Activated effector memory CD4-positive, alpha-beta T cell treated with Interleukin-2 at 50 U/mL for 16 hours (primary cell): ENCODE measurements at places on chromosomes 6 and 20.
A peak's percentile ranks its signal among the peaks of the same experiment; 100 is the strongest.

GRCh38 chr6:93365445-93365844 is 53.9 kb downstream of the EPHA7 start:
- no peak for DNase-seq

DNA sequence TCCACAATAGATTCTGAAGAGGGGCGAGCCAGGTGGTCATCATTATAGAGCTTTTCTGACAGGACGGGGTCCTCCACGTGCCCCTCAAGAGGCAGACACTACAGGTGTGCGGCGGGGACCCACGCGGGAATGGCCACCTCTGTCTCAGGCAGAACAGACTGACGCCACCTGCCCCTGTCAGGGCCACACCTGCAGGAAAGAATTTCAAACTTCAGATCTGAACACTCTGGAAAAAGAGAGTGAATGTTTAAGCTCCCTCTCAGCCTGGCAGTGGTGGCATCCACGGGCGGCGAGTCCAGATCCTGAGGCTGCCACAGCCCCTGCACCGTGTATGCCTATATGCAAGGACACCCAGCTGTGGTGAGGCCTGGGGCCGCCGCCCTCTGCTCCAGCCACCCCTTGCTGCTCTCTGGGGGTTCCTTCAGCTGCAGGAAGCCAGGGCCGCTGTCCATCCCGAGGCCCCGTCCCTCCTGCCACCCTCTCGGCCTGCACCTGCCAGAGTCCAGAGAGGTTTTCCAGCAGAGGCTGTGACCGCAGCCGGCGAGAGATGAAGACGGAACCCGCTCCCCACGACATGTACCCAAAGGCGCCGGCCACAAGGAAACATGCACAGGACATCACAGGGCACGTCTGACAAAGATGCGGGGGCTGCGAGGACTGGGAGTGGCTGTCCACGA is 234.9 kb downstream of the ERMARD start:
- no peak for DNase-seq

DNA sequence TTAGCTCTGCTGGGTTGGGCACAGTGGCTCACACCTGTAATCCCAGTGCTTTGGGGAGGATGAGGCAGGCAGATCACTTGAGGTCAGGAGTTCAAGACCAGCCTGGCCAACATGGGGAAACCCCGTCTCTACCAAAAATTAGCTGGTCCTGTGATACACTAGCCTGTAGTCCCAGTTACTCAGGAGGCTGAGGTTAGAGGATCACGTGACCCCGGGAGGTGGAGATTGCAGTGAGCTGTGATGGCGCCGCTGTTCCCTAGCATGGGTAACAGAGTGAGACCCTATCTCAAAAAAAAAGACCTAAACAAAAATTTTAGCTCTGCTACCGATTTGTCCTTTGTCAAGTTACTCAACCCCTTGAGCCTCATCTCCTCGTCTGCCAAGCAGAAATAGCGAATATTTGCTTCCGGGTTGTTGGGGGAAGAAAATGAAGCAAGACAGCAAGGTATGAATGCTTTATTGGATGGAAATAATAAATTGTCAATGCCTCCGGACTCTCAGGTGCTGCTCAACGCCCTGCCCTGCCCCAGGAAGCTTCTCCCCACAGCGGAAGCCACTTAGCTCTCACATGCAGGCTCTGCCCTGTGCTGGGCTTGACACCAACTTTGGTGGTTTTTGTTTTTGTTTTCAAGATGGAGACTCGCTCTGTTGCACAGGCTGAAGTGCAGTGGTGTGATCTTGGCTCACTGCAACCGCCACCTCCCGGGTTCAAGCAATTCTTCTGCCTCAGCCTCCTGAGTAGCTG is 24.9 kb upstream of the ITCH start:
- DNase-seq, result peak; percentile 4

GRCh38 chr20:58117944-58118343 is 110.5 kb downstream of the ANKRD60 start:
- no peak for DNase-seq

- DNase-seq, result no peak
These were observed 318.9 kb downstream of the BTBD9 start for GRCh38 chr6:38320843-38321242.

- no peak for DNase-seq
These were observed 1.2 kb upstream of the UFL1 start for GRCh38 chr6:96520171-96521115.

DNA sequence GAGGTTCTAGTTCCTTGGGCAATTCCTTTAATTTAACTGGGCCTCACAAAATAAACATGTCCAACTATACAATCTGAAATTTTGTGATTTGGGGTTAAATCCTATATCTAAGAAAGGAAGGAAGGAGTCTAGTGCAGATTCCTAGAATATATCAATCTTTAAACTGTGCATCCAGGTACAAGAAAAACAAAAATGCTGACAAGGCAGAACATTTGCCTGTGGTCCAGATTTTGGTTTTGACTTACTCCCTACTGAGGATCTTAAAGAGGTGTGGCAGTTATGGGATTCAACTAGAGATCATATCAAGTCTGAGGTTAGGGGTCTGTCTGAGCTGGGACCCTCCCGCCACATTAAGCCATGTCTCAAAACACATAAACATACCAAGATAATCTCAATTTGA is 17.7 kb upstream of the COX7A2 start:
- DNase-seq, result no peak

GRCh38 chr6:43749461-43749860 is 20.6 kb upstream of the VEGFA start:
- DNase-seq, result no peak

- no peak for DNase-seq
These were observed 41.7 kb downstream of the MBOAT1 start for GRCh38 chr6:20170455-20171148.

DNA sequence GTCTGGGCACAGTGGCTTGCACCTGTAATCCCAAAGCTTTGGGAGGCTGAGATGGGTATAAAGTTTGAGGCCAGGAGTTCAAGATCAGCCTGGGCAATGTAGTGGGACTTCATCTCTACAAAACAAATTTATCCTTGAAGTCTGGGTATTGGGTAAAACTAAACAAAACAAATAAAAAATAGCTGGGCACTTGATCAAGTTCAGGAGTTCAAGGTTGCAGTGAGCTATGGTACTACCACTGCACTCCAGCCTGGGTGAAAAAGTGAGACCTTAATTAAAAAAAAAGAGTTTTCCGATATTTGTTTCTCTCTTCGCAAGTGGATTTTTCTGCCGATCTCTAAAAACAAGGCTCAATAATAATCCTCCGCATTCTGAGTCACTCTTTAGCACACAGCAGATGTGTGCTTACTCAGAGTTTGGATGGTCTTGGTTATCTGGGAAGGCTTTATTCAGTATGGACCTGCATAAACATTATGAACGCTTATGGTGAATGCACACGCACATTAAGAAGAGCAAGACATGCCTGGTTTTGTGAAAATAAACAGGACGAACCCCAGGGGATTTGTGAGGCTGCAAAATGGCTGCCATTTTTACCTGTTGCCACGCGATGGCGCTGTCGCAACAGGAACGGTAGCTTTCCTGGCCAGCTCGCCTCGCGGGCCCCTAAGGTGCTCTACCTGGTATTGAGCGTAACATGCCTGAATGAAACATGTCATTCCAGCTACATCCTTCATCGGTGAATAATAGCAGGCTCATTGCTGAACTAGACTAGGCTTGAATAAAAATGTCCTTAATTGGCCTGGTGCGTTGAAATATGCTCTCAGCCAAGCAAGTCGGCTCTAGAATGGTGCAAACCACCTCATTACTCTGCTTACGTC is 6.0 kb downstream of the OPN5 start:
- peak; percentile 10 for DNase-seq

DNA sequence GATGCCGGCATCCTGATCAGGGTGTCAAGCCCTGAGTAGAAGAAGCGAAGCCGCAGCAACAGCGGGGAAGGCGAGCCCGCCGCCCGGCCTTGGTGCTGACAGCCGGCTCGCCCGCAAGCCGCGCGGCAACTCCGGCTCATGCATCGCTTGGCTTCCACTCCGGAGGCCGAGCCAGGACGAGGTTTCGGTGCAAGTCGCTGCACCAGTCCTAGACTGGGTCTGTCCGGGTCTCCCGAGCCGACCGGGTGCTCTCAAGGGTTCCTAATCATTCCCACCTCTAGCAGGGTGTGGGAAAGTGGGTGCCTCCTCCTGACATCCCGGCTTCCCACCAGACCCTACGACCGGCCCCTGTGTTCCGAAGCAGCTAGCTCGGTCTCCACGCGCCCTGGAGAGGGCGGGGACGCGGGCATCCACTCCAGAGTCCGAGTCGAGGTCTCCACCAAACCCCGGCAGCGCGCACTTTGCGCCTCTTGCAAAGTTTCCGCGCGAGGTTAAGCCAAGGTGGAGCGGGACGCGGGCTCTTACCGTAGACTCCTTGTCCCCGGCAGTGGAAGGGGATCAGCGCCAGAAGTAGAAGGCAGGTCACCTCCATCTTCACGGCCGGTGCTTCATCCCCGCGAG is 1.4 kb downstream of the MDGA1 start:
- peak; percentile 8 for DNase-seq

DNA sequence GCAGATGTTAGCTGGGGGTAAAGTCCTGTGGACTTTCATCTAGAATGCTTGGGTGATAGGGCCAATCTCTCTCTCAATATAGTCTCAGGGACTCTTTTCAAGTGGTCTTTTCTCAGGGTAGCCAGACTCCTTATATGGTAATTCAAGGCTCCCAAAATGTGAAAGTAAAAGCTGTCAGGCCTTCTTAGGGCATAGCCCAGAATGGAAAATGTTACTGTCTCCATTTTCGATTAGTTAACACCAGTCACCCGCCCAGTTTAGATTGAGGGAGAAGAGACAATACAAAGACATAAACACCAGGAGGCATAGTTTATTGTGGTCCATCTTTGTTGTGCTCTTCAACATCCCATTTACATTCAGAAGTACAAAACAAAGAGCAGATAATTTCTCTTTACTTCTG is 295.8 kb downstream of the EPHA7 start:
- DNase-seq, result no peak

GRCh38 chr20:53937929-53938367 is 132.4 kb downstream of the BCAS1 start:
- DNase-seq, result no peak
